ENCODE measurements at places on chromosomes 1 and 21.

GRCh38 chr1:82423174-82423815 lies 622.6 kb downstream of the ADGRL2 start:
- H3K27me3 ChIP-seq, result no peaks in the 10 kb centered on the region
- no peak for DNase-seq
- no peak overlapping the region for H3K27ac ChIP-seq
- H3K36me3 ChIP-seq, result no peaks in the 10 kb centered on the region

DNA sequence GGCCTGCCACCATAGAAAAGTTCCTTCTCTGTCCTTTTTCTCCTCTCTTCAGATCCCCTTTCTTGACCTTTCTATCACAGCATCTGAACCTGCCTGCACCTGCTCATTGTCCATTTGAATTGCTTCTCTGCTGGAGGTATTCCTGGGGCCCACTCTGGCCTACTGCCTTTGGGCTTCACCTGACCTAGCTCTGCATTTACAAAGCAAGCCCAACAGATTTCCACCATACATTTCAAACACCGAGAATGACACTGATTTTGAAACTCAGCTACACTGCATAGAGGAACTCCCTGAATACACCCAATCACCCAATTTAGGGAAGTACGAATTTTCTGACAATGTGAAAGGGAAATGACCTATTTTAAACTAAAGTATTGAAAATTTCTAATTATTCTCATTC lies 284.5 kb upstream of the USP25 start:
- no peak overlapping the region for H3K27ac ChIP-seq
- no peaks in the 10 kb centered on the region for H3K27me3 ChIP-seq
- no peaks in the 10 kb centered on the region for H3K4me1 ChIP-seq
- no peak overlapping the region for H3K4me3 ChIP-seq
- no peaks in the 10 kb centered on the region for H3K36me3 ChIP-seq

- H3K4me1 ChIP-seq, result no peaks in the 10 kb centered on the region
- DNase-seq, result no peak
- no peak overlapping the region for H3K27ac ChIP-seq
- no peaks in the 10 kb centered on the region for H3K36me3 ChIP-seq
Observed at GRCh38 chr1:95974586-95974985, 740.6 kb downstream of the RWDD3 start.

DNA sequence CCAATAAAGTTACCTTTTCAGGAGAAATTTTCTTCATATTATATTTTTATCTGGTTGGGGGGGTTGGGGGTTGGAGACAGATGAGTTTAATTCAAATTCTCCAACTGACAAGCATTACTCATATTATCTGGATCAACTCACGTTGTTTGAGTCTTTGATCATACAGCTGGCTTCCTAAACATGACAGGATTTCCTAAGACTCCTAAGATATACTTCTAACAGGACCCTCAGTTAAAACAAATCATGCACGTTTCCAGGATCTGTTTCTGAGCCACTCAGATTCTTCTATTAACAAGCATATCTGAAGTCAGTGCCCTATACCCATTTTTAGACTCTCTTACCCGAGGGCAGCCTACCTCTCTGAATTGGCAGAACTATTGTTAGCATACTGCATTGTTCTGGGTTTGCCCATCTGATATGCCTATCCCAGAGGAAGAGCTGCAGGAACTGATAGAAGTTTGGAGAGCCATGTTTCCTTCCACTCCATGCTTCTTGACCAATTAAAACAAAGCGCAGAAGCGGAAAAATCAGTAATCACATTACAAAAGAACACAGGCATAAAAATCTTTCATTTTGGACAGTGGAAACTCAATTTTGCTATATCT lies 653.9 kb downstream of the LTN1 start:
- no peaks in the 10 kb centered on the region for H3K27me3 ChIP-seq
- no peaks in the 10 kb centered on the region for H3K36me3 ChIP-seq
- H3K4me1 ChIP-seq, result no peaks in the 10 kb centered on the region
- H3K4me3 ChIP-seq, result no peak overlapping the region
- H3K27ac ChIP-seq, result no peak overlapping the region

DNA sequence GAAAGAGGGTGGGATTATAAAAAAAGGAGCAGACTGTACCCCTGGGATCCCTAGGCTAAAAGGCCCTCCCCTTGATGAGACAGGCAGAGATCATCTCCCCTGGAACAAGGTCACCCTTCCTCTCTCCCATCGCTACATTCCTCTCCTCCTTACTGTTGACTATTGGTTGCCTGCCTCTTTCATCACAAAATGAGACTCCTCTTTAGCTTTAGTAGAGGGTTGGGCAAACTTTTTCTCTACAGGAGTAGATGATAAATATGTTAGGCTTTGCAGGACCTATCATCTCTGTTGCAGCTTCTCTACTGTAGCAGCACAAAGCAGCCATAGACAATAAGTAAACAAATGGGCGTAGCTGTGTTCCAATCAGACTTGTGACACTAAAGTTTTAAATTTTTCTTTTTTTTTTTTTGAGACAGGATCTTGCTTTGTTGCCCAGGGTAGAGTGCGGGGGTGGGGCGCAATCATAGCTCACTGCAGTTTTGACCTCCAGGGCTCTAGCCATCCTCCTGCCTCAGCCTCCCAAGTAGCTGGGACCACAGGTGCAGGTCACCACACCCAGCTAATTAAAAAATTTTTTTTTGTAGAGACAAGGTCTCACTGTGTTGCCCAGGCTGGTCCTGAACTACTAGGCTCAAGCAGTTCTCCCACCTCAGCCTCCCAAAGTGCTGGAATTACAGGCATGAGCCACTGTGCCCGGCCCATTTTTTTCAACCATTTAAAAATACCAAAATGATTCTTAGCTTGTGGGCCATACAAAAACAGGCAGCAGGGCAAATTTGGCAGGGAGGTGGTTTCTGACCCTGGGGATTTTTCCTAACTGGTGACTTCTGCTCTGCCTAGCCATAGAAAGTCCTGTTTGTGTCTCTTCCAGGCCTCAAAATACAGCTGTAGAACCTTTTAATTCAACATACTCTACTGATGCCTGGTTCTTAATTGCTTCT lies 15.1 kb downstream of the MCL1 start:
- H3K27ac ChIP-seq, result peak overlapping the region; percentile 98
- H3K4me3 ChIP-seq, result no peak overlapping the region
- H3K36me3 ChIP-seq, result no peaks in the 10 kb centered on the region
- H3K27me3 ChIP-seq, result no peaks in the 10 kb centered on the region
- peaks cover 79% of the 10 kb centered on the region for H3K4me1 ChIP-seq

- peak; percentile 62 for DNase-seq
- H3K36me3 ChIP-seq, result no peaks in the 10 kb centered on the region
- H3K27ac ChIP-seq, result peak within 1 kb of the TSS; percentile 86
- H3K4me1 ChIP-seq, result peaks cover 14% of the 10 kb centered on the region
- peak within 1 kb of the TSS; percentile 76 for H3K4me3 ChIP-seq
- no peaks in the 10 kb centered on the region for H3K27me3 ChIP-seq
Observed at GRCh38 chr1:10796029-10796944, at the start of gene CASZ1. Gene CASZ1, minus strand, starts transcription at chr1:10796646. Its CDS starts 102,757 bp downstream, at chr1:10693889.

DNA sequence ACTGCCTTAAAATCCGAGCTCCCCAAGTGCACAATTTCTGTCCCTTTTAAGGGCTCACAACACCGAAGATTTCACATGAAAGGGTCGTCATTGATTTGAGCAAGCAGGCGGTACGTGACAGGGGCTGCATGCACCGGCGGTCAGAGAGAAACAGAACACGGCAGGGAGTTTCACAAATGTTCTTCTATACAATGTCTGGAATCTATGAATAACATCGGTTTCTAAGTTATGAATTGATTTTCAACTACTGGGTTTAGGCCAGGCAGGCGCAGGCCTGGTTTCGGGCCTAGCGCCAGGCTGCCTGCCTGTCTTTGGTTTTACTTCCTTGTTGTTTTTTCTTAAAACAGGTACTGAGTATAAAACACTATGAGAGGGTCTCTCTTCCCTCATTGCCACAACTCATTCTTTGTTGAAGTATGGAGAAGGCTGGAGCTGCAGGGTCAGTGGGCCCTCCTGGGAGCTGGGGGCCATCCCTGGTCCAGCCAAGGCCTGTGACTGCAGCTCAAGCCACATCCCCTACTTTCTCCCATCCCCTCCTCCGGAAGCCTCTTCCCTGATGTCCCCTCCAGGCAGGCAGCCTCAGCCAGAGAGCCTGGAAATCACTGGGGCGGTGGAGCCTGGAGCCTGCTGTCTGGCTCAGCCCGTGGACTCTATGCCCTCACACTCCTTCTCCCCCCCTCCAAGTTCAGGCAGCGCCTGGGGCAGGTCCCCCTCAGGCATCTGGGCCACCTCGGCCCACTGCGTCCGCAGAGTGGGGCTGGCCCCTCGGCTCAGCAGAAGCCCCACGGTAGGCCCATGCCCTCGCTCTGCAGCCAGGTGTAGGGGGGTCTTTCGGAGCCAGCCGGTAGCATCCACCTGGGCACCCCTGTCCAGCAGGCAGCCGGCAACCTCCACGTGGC lies 2.4 kb downstream of the ANKRD65 start:
- H3K36me3 ChIP-seq, result no peaks in the 10 kb centered on the region
- no peak overlapping the region for H3K4me3 ChIP-seq
- H3K4me1 ChIP-seq, result peaks cover 22% of the 10 kb centered on the region
- no peak for DNase-seq
- no peaks in the 10 kb centered on the region for H3K27me3 ChIP-seq
- H3K27ac ChIP-seq, result peak overlapping the region; percentile 39

DNA sequence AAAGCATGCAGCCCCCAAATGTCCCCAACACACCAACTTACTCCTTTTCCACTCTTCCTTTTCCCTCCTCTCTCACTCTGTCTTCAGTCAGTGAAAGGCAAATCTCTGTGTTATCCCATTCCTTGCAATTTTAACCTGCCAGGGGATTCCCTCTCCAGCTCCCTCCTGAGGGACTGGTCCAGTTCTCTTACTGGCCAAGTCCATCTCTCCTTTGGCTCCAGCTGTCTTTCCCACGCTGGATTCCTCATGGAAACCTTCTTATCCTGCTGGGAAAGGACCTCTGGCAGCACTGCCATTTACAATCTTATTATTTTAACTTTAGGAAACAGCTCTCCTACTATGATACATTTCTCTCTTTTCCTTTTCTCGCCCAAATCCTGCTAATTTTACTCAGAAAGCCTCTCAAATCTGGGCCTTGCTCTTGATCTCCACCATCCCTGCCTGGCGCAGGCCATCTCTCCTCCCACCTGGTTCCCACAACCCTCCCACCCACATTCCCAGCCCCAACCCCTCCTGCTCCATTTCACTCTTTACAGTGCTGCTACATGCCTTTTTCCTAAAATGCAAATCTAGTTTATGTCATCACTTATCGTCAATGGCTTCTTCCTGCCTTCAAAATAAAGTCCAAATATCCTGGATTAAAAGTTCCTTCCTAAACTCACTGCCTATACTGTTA lies 72.7 kb upstream of the CNN3 start:
- no peaks in the 10 kb centered on the region for H3K4me1 ChIP-seq

GRCh38 chr1:2948001-2948750 lies 73.1 kb upstream of the ACTRT2 start:
- H3K4me1 ChIP-seq, result no peaks in the 10 kb centered on the region
- H3K36me3 ChIP-seq, result no peaks in the 10 kb centered on the region
- H3K4me3 ChIP-seq, result no peak overlapping the region
- no peak overlapping the region for H3K27ac ChIP-seq
- DNase-seq, result no peak
- H3K27me3 ChIP-seq, result peaks cover 9% of the 10 kb centered on the region

- H3K36me3 ChIP-seq, result no peaks in the 10 kb centered on the region
- H3K27me3 ChIP-seq, result no peaks in the 10 kb centered on the region
- no peak overlapping the region for H3K4me3 ChIP-seq
- no peak for DNase-seq
- no peaks in the 10 kb centered on the region for H3K4me1 ChIP-seq
Observed at GRCh38 chr1:102578804-102579203, 529.5 kb downstream of the COL11A1 start.

DNA sequence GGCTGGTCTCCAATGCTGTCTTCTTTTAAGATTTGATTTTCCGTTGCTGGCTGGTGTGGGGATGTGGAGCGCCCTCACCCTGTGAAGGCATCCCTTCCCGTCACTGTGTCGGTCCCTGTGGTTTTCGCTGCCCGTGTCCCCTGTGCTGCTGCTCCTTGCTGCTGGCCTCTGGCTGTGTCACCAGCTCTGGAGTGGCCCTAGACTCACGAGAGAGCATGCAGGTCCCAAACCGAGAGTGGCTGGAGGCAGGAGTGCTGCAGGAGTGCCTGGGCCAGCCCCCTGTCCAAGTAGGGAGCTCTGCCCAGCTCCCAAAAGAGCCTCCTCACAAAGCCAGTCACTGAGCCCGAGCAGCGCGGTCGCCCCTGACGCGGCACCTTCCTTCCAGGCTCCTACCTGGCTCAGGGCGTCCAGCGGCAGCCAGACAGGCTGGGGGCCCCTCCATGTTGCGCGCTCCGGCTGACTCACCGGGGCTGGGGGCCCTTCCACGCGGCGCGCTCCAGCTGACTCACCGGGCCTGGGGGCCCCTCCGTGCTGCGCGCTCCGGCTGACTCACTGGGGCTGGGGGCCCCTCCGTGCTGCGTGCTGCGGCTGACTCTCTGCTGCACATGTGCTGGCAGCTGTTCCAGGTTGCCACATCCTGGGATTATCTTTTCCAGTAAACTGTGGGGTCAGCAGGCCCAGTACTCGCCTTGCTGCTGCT lies 106.7 kb upstream of the COL6A1 start:
- no peak overlapping the region for H3K27ac ChIP-seq
- H3K27me3 ChIP-seq, result no peaks in the 10 kb centered on the region
- H3K4me3 ChIP-seq, result peak overlapping the region; percentile 16
- no peaks in the 10 kb centered on the region for H3K36me3 ChIP-seq

GRCh38 chr1:80211691-80212380 lies 1205.3 kb upstream of the ADGRL4 start:
- no peaks in the 10 kb centered on the region for H3K36me3 ChIP-seq
- DNase-seq, result no peak
- H3K27me3 ChIP-seq, result no peaks in the 10 kb centered on the region
- H3K4me3 ChIP-seq, result no peak overlapping the region
- no peak overlapping the region for H3K27ac ChIP-seq

DNA sequence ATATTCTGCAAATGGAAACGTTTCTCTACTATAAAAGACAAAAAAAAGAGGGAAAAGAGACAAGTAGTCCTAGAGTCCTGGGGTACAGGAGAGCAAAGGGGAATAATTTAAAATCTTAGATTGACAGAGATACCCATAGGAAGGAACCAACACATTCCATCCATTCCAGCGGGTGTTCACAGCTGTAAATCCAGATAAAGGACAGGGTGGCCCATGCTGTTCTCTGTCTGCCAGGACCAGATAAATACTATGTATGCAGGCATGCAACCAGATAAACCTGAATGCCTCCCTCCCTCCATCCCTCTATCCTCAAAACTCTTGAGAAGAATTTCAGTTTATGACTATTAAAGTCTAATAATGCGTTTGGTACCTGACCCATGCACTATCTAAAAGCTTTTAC lies 131.8 kb downstream of the PTPN14 start:
- no peak for DNase-seq
- H3K27ac ChIP-seq, result peak overlapping the region; percentile 68
- H3K27me3 ChIP-seq, result no peaks in the 10 kb centered on the region
- peaks cover 5% of the 10 kb centered on the region for H3K36me3 ChIP-seq
